Mammary microvascular endothelial cell (primary cell): ENCODE measurements at places on chromosomes 5 and 9. TPM values are rescaled to one million over a fixed set of nuclear protein-coding genes. Genes with fewer than 3 reads are reported as not detected.

Gene CFAP157
- not detected in 2 replicates for total RNA-seq

Gene FNBP1
- total RNA-seq, result 13.5 and 15.3 TPM in 2 replicates

Gene TBC1D13
- total RNA-seq, result 17.9 and 26.0 TPM in 2 replicates

Gene PLPP7
- total RNA-seq, result 5.6 and 9.5 TPM in 2 replicates

Gene OR5C1
- not detected in 2 replicates for total RNA-seq

Gene NSUN2
- total RNA-seq, result 59.0 and 61.8 TPM in 2 replicates

Gene ELAVL2
- 0.64 and 1.1 TPM in 2 replicates for total RNA-seq

Gene ORM2
- not detected in 2 replicates for total RNA-seq

Gene SLC27A4
- total RNA-seq, result 45.0 and 56.6 TPM in 2 replicates

Gene FOXB2
- total RNA-seq, result not detected in 2 replicates

Gene RARS1
- total RNA-seq, result 107 and 121 TPM in 2 replicates

Gene AHRR
- 17.5 and 17.8 TPM in 2 replicates for total RNA-seq

Gene LCN15
- 1.6 TPM in 1 of 2 replicates, not detected in the other for total RNA-seq

Gene STKLD1
- total RNA-seq, result 0.49 TPM in 1 of 2 replicates, not detected in the other

Gene HSD17B3
- not detected in 2 replicates for total RNA-seq

Gene CCNO
- total RNA-seq, result 0.13 and 0.44 TPM in 2 replicates

Gene PHYHD1
- total RNA-seq, result 0.15 TPM in 1 of 2 replicates, not detected in the other

Gene PCDHGA1
- 0.20 and 0.59 TPM in 2 replicates for total RNA-seq

Gene IRX2
- total RNA-seq, result 0.07 TPM in 1 of 2 replicates, not detected in the other

Gene OLFM1
- total RNA-seq, result 2.1 and 4.7 TPM in 2 replicates

Gene SLC4A9
- total RNA-seq, result not detected in 2 replicates

Gene GLRA1
- total RNA-seq, result not detected in 2 replicates

Gene RPS14
- 2,901 and 2,952 TPM in 2 replicates for total RNA-seq

Gene CDX1
- not detected in 2 replicates for total RNA-seq

Gene ADGRD2
- not detected in 2 replicates for total RNA-seq

Gene PPP1R26
- 5.0 and 6.1 TPM in 2 replicates for total RNA-seq

Gene BNC2
- 8.9 and 12.7 TPM in 2 replicates for total RNA-seq

Gene MARCOL
- not detected in 2 replicates for total RNA-seq

Gene ISL1
- total RNA-seq, result not detected in 2 replicates

Gene ANKRD31
- total RNA-seq, result not detected in 2 replicates

Gene AK8
- total RNA-seq, result 0.07 and 0.15 TPM in 2 replicates
